Uterus (tissue), 4 donors: ENCODE measurements at places on chromosomes 1 and 21.

DNA sequence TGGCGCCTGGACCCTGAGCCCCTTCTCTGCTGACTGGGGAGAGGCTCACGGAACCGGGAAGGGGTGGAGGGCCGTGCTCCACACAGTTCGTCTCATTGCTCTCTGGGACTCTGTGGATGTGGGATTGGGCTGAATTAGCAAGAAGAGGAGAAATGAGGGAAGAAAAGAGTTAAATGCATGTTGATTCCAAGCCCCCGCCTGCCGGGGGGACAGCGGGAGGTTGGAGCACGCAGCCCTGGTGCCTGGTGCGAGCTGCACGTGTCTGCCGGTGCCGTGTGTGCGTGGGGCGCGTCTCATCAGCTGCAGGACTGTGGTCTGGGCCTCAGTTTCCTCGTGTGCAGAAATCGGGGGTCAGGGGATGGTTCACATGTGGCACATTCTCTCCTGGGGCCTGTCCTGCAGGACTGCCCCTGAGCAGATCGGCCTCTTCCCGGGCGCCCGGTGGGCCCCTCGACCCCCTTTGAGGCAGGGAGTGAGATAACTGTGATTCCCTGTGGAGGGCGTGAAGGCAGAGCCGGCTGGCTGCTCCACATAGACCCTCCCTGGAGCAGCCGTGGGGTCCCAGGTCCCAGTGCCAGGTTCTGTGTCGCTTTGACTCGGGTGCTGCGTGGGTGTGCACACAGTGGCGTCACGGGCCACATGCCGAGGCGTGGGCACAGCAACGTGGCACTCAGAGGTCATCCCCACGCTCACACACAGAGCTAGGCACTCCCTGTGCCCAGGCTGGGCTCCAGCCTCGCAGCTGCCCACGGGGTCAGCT, 11.4 kb downstream of the SAMD11 start:
- no peak for DNase-seq

DNA sequence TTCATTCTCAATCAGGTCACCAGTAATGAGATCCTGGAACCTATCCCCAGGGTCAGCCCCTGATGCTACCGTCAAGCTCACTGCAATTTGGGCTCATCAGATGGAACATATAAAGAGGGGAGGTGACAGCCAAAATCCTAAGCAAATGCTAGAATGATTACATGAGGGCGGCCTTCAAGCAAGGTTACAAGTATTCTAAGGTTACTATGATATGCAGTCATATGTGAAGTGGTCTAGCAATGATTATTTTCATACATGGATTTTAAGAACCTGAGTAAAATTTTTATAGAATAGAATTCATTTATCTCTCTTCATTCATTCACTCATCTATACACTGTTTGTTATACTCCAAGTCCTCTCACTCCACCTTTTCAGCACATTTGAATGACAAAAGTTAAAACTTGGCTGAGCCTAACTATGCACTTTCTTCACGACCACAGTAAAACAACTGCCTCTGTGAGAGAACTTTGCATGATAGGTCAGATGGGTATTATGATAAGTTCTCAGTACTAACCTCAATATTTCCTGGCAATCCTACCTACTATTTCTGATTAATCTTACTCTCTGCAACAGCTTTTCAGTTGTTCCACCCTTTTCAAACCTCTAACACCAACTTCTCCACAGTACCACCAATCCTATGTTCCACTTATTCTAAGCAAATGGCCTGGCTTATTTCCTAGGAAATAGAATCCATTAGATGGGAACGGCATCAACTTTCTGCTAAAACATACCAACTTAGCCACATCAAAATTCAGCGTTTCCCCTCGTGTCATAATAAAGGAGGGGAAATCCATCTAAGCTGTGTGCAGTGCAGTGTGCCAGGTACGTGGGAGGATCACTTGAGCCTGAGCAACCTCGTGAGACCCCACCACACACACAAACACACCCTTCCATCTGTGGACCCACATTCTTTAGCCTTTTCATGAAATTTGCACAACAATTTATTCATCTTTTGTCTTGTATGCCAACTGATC, 32.0 kb downstream of the LHX9 start:
- DNase-seq: no peak

- DNase-seq: no peak
Measured at GRCh38 chr1:85135392-85135798, 65.4 kb downstream of the SYDE2 start.

GRCh38 chr1:216742625-216743024, 19.4 kb upstream of the ESRRG start:
- DNase-seq: no peak
